ENCODE measurements at places on chromosomes 5 and 9.

- no peak for DNase-seq
These were observed 150.0 kb upstream of the PTCH1 start for GRCh38 chr9:95666785-95667155.

- DNase-seq, result no peak
These were observed 1318.3 kb upstream of the DMAC1 start for GRCh38 chr9:9117866-9118265.

DNA sequence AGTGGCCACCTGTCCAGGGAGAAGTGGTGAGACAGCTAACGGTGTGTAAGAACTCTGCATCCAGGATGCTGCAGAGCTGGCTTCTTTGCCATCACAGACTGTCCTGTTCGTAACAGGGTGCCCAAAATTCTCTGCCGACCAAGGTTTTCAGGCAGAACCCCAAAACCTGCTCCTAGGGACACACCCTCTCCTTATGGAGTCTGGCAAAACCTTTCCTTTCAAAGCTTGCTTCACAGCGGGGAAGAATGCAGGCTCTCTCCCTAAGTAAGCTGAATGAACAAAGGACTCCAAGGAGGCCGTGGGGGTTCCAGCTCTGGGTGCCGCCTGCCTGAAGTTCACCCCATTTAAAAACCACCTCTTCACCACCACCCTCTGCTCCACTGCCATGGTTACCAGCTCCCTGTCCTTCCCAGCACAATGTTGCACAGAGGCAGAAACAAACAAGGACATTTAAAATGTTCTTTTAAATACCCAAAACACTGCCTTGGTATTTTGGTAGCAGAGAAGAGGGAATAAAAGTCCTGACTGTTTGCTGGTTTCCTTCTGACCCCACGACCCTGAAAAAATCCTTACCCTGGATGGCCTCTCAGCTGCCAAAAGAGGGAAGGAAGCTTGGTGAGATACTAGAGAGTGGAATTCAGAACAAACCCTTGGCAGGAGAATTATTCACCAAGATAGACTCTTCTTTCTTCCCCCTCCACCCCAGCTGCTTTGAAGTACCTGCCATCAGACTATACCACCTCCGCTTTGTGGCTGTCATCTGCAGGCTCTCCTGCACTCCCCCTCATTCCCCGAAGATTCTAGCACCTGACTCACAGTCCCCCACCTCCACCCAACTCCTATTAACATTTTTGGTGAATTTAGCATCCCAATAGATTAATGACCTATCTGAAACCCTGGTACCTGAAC is 7.1 kb upstream of the KLF9 start:
- peak; percentile 70 for DNase-seq

DNA sequence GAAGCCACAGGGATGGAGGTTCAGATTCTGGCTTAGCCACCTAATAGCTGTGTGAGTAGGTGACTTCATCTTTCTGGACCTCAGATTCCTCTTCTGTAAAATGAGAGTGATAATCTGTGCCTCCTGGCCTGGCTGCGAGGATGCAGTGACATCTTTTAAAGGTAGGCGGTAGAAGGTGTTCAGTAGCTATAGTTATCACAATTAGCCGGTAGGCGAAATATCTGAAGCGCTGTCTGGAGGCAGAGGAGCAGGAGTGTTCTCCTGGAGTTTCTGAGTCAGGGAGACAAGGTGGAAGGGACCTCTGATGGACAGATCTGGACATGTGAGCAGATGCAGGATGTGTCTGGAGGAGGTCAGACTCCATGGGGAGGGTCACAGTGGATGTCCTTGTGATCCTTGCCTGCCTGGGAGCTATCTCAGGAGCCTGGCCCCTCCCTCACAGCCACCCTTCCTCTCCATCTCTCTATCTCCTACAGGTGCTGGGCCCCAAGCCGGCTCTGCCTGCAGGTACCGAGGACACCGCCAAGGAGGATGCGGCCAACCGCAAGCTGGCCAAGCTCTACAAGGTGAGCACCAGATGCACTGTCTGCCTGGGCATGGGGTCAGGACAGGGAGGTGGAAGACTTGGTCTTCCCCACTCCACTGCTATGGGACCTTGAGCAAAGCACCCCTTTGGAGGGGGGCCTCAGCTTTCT is 45.6 kb downstream of the GSN start:
- no peak for DNase-seq

DNA sequence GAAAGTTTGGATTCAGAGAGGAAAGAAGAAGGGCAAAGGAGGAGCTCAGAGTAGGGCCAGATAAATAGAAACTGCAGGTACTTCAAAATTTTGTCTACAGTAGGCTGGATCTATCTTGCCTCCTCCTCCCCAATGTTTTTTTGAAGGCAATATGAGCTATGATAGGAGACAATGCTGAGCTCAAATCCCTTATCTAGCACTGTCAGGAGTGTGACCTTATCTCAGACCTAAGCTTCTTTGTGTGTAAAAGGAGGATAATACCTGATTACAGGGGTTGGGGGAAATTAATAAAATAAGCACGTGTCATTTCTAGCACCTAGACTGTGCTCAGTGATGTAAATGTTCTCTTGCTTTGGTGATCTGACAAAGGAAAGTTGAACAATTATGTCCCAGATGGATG is 137.8 kb upstream of the CD180 start:
- DNase-seq, result no peak

DNA sequence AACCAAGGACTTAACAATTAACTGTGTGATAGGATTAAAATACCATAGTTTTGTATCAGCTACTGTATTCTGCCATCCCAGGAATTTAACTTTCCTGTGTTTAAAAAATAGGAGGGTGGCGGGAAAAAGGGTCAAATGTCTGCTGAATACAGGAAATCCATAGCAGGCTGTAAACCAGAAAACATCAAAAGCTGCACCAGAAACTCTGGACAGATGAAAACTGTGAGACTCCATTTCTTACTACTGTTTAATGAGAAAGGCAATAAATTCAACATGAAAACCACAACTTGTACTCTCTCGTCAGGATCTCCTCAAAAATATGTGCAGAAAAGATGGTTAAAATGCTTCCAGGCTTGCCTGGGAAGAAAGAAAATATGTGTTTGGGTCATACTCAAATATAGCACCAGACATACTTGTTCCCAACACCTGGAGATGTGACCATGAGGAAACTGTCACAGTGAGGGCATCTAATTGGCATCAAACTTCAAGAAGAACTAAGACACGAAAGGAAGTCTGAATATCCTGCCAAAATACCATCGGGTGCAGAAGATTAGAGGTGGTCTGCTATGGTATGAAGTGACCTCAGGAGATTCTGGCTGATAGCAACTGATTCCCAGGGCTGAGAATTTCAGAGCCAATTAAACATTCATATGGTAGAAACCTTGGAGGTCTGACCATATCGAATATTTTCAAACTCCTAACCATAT is 164.7 kb upstream of the TARS1 start:
- no peak for DNase-seq

DNA sequence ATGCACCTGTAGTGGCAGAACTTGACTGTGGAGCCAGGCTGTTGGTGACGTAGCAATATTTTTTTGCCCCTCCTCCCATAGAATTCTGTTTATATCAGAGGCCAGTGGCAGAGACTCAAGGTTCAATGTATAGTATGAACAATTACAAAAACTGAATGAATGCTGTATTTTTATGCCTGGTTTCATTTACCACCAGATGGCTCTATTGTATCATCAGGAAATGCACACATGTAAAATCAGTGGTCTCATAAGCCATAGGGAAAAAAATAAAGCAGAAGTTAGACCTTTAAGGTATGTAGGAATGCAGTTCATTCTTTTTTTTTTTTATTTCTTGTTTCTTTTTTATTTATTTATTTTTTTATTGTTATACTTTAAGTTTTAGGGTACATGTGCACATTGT is 43.6 kb downstream of the CCDC192 start:
- no peak for DNase-seq

GRCh38 chr9:15915711-15916110 is 362.9 kb downstream of the CCDC171 start:
- DNase-seq, result no peak

DNA sequence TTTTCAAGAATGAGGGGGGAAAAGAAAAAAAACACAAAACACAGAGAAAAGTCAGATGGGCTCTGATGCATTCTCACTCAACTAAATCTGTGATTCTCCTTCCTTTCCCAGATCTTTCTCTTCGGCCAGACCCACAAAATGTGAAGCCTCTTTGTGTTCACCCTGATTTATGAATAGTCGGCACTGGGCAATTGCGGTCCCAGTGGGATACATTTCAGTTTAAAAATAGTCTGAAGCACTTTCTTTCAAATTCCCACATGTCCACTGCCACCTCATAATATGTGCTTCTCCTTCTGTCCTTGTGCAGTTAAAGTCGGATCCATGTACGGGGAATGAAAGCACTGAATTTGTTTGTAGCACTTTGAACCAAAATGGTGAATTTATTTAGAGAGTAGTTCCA is 995.4 kb upstream of the WWC1 start:
- DNase-seq, result no peak

GRCh38 chr5:82808960-82809359 is 268.2 kb downstream of the TMEM167A start:
- DNase-seq, result no peak

- no peak for DNase-seq
These were observed 515.9 kb upstream of the PAPPA start for GRCh38 chr9:115637661-115638060.

DNA sequence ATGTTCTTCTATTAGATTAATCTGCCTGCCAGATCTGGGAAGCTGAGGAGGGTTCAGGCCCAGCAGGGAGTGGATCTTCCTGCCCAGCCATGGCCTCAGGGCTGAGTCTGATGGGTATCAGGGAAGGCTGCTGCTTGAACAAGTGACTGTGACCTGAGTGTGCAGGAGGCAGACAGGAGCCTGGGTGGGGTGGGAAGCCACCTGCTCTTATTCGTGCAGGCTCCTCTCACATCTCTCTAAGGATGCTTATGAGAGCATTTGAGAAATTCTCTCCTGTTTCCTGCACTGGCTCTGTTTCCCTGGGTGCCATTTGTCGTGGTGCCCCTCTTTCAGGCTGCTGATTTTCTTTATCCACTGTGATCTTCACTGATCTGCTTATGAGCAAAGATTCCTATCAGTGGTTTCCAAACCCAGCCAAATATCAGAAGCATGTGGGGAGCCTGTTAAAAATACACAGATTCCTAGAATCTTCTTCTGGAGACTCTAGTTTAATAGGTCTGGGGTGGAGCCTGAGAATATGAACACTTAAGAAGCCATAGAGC is 2.1 kb downstream of the RGS3 start:
- DNase-seq, result no peak

DNA sequence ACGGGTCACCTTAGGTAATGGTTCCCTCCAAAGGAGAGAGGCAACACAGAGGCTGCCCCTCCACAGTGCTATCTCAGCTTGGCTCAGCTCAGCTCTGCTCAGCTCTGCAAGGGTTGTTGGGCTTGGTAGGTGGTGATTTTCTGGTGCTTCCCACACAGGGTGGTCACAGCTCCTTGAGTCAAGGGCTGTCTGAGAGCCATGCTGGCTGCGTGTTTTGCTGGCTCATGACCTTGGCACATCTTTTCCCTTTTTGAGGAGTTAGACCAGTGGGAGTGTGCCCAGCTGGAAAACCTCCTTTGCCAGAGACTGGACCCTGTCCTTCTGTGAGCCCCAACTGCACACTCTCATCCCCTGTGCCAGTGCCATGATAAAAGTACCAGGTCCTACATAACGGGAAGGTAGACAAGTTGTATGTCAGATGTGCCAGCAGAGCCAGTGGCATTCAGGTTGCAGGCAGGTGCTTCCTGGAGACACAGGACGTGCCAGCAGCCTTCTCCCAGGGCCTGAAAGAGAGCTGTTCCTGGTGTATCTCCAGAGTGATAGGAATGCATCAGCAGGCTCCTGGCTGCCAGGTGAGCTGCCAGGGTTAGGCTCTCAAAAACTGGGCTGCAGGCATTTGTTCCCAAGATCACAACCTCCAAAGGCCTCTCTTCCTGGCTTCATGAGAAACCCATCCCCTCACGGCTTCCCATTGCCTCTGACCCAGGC is 118.6 kb upstream of the CXCL14 start:
- no peak for DNase-seq

DNA sequence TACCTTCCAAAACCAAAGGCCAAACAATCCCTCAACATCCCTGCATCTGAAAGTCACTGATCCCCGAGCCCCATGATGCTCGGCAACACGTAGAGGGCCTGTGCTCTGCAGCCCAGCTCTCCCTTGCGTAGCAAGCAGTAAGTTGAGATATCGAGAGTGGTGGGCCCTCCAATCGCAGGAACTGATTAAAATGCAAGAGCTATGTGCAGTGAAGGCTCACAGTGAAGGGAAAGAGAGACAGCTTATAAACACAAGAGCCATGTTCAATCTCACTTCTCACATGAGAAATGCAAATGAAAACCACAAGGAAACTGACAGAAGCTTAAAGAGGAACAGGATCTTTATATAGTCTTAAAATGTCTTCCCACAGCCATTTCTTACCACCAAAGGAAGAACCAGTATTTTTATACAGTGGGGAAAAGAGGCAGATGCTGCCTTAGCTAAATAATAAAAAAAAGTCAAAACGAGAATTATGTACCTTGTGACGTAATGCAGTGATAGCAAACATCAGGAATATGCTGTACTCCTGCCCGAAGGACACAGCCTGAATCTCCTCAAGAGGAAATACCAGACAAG is 24.6 kb downstream of the TTF1 start:
- peak; percentile 57 for DNase-seq

DNA sequence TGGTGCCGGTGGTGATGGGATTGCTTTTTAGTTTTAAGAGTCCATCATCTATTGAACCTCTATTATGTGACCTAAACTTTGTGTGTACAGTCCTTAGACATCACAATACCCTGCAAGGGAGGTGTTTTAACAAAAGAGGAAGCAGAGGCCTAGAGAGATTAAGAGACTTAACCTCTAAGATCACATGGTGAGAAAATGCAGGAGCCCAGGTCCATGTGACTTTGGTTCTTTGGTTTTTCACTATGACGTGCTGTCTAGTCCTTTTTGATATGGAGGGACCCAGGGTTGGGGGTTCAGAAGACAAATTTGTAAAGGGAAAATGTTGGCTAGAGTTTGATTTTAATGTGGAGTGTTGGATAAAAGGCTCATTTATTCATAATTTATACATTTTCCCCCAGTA is 34.1 kb upstream of the TRMT10B start:
- DNase-seq, result no peak

DNA sequence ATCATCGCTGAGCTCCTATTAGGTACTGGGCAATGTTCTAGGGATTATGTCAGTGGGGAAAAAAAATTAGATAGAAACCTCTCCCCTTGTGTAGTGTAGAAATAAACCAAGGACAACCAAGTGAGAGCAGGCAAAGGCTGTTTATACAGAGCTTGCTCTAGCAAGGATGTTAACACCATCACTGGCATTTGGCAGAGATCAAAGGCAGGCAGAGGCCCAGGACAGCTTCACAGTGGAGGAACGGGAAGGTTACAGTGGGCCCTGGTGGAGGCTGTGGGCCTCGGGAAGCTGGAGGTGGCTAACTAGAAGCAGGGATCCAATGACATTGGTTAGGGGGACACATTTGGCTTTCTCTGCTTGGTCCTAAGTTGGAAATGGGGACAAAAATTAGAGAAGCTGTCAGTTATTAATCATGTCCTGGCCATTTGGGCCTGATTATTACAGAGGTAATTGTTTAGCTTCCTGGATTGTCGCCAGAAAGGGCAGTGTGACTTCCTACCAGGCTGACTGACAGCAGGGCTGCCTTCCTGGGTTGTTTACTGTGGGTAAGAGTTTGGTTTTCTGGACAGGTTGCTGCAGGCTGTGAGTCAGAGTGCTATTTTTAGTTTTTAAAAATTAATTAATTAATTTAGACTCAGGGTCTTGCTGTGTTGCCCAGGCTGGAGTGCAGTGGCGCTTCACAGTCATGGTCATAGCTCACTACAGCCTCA is 259.3 kb downstream of the ROR2 start:
- no peak for DNase-seq

Data from pons (tissue), 1 donor.